ENCODE measurements at places on chromosomes 4 and X.

GRCh38 chr4:2765832-2766526 is 9.8 kb upstream of the TNIP2 start:
- no peak for DNase-seq

DNA sequence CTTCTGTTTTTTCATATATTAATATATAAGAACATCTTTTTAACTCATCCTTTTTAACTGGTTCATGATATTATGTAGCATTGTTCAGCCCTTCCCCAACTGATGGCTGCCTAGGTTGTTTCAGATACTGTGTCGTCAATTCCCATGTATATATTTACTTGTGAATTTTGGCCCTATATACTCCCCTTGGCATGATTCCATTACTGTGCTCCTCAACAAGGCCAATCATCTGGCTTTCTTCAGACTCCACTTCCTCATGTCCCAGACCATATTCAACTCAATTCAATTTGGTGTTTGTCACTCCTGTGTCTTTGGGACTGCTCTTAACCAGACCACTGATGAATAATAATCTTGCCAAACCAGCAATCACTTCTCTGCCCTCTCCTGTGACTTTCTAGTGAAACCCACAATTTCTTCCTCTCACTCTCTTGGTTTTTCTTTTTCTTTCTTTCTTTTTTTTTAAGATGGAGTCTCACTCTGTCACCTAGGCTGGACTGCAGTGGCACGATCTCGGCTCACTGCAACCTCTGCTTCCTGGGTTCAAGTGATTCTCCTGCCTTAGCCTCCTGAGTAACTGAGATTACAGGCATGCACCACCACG is 2.7 kb upstream of the WDR45 start:
- no peak for DNase-seq

DNA sequence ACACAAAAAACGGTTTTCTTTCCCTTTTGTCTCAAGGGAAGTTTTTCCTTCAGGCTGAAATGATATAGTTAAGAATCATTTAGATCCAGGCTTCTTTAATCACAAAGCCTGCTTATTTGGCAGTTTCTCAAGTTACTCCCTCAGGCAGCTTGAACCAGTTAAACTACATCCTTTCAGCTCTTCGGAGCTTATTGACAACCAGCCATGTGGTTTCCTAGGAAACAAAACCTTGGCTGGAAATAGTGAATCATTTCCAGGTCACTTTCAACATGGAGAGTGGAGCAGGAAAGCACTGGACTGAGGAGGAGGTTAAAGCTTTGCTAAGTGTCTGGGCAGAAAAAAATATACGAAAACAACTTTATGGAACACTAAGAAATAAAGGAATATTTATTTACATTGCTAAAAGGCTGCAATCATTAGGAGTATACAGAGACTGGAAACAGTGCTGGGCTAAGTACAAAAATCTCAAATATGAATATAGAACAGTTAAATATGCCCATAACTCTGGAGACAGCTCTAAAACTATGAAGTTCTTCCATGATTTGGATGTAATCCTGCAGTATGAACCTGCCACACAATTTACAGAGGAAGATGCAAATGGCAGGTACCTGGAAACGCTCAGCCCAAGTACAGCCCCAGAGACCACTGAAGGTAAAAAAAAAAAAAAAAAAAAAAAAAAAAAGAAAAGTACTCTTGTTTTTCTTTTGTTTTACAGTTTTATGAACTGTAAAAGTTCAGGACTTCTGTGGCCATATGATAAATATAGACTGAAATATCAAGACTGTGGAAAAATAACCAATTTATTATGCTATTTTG is 23.2 kb upstream of the AASDH start:
- no peak for DNase-seq

- DNase-seq = no peak
Measured at GRCh38 chr4:73251384-73251783, 7.2 kb downstream of the ANKRD17 start.

GRCh38 chr4:6268650-6269615 is 717 bp upstream of the WFS1 start:
- no peak for DNase-seq
